ENCODE measurements at places on chromosomes 1 and 21.
A peak's percentile ranks its signal among the peaks of the same experiment; 100 is the strongest.

- peak; percentile 80 for DNase-seq
These were observed 66.5 kb upstream of the IGSF21 start for GRCh38 chr1:18041102-18041501.

DNA sequence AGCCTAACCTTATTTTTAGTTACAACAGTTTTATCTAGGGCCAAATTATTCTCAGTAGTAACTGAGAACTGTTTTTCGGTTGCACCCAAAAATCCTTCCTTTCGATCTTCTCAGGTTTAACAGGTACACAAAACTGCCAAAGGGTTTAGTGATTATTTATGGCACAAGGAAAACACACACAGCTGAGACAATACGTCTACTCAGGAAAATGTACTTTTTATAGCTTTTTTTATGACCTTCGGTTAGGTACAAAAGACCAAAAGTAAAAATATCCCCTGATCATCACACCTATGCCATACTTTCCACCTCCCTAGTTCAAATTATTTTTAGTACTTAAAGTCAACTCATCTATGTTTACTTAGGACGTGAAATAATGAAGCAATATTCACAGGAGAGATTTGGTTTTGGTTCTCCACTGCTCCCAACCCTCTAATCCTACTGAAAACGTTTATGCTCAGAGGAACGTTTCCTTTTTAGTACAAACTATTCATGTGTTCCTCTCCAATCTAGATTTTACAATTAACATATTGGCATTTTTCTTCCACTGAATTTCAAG, 48.7 kb downstream of the TTLL7 start:
- DNase-seq, result no peak

DNA sequence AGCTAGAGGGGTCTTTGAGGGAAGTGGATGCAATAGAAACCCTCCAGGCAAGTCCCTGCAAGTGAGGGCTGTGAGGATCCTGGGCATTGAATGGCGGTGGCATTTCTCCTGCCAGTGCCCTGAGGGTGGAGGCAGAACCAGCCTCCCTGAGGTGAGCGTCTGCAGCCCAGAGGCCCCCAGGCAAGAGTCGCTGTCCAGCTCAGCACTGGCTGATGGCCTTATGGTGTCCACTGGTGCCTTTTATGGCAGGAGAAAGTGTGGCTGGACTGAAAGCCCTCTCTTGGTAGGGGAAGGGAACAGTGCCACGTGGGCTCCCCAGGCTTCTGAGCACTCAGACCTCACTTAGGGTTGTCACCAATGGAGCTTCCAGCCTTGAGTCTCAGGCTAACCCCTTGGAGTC, 77.3 kb downstream of the SH3BGR start:
- DNase-seq, result no peak

DNA sequence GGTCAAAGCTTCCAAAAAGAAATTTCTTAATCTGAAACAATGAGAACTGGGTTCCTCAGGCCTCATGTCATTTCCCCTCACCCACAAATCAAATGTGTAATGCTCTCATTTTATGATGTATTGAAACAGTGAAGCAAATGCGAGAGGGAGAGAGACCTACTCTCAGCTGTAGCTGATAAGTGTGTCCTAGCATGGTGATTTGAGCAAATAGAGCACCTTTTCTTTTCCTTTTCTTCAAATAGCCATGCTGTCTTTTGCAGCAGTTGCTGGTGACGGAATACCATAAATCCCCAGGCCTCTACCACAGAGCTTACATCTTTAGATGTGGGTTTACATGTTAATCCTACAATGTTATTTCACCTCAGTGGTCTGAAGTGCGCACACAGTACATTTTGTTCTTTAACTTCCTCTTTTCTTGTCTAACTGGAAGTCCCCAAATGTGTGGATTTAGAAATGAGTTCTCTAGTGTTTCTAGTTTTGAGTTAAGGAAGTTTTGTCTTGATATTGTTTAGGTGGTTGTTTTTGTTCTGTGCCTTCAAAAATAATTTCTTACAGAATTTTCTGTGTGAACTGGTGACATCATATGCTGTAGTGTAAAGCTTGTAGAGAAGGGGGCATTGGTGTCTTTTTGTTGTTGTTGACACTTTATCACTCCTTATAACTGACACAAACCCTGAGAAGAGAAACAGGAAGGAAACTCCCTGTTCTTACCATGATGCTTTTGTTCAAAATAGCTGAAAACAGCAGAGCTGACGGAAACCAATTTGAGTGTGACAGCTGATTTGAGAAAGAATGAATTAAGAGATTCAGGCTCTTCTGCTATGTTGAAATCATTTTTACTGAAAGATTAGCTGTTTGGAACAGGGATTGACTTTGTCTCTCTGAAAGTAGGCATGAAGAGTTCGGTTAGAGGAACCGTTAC, 12.2 kb downstream of the SMAP2 start:
- no peak for DNase-seq

- no peak for DNase-seq
These were observed 61.2 kb downstream of the AK4 start for GRCh38 chr1:65209005-65209885.

DNA sequence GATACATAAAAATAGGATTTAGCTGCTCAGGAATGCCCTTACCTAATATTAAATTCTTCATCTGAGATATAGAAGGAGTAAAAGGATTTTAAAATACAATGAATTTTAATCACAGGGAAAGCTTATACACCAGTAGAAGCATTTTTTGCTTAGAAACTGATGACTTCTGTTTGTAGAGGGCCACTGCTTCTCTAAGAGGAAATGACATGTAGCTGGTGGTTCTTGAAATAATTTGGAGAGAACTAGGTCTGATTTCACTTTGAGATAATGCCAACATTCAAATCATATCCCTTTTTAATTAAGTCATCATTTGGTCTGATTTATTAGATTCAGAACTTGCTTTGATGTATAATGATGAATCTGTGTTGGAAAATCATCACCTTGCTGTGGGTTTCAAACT, 166.6 kb upstream of the SGIP1 start:
- no peak for DNase-seq

DNA sequence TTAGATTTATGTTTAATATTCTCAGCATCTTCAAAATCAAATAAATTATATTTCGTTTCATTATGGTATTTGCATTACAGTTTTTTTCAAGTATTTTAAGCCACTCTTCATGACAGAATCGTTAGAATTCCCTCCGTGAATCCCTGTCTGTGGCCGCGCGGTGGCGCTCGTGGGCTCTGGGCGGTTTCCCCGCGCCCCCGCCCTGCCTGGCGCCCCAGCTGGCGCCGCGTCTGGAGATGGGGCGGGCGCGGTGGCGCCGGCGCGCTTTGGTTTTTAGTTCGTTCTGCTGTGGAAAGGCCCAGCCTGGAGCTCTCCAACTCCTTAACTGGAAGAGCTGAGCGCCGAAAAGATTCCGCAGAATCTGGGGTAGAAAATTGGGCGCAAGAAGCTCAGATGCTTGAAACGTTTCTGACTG, 25.7 kb downstream of the PRMT2 start:
- no peak for DNase-seq

DNA sequence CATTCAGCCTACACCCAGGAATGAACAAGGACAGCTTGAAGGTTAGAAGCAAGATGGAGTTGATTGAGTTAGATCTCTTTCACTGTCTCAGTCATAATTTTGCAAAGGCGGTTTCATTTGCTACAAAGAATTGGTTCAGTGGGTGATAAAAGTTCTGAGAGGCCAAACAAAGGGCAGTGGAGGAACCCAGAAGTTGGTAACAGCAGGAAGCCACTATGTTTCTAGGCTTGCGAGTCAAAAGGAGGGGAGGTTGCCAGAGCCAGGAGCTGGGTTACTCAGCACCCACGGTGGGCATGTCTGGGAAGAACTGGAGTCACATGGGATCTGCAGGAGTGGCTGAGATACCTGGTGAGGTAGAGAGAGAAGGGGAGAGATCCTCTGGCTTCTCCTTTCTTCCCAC, 64.2 kb upstream of the MRPS6 start:
- DNase-seq, result no peak

- DNase-seq, result no peak
These were observed 119.7 kb upstream of the RGS18 start for GRCh38 chr1:192038567-192038966.

DNA sequence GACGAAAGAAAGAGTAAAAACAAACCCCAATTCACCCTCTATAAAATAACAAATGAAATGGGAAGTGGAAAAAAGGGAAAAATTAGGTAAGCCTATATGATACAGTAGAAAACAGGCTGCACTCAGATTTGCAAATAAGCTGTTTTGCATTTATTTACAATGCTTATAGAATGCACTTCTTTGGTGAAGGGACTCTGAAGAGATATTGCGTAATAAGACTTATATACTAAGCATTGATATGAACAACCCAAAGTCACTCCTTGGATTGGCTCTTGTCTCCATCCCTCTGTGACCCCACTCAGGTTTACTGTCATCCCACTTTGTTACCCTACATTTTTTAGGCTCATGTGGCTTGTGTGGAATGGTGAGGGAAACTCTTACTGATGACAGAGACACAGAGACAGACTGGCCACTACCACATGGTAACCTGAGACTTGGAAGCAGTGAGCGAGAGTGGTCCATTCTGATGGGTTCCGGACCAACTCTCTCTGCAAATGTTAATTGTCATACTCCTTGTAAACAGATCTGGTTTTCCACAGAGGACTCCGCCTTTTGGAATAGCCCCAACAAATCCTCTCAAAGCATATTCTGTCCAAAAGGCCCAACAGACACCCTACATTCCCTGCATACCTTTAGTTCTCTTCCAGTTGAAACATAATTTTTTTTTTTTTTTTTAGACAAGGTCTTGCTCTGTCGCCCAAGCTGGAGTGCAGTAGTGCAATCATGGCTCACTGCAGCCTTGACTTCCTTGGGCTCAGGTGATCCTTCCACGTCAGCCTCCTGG, 11.0 kb downstream of the GSTM5 start:
- DNase-seq, result no peak

GRCh38 chr1:36525166-36525565, 42.5 kb upstream of the CSF3R start:
- no peak for DNase-seq

DNA sequence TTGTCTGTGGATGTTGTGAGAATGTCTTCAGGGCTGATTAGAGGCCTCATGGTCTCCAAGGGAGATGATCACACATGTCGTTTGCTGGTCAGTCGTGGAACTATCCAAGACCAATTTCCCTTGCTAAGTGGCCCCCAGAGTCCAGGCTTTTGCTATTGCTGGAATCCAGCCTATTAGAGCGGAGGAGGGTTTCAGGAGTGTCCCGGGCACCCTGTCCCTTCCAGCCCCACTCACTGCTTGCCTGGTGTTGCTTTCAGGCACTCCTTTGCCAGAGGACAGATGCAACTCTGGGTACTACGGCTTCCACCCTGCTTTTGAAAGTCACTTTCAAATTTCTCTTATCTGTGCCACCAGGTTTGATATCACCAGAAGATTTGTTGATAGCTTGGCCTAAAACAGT, 149.1 kb downstream of the NOS1AP start:
- DNase-seq, result no peak

- no peak for DNase-seq
These were observed 8.9 kb upstream of the HAO2 start for GRCh38 chr1:119359730-119360129.

GRCh38 chr1:21324368-21325141, 34.3 kb upstream of the ECE1 start:
- peak; percentile 87 for DNase-seq

DNA sequence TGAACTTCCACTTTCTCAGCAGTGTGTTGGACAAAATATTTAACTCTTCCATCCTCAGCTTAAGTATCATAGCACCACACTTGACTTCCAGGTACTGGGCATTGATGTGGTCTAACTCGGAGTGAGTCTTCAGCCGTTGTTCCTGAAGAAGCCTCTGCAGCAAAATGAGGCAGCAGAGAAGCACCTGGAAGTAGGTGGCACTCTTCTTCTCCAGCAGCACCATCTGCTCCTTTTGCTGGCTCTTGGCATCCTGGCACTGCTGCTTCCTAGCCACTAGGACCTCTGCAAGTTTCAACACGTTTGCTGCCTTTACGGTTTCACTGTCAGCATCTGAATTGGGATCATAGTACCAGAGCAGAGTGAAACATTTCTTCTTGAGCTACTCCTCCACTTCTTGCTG, 162.5 kb upstream of the GORAB start:
- DNase-seq, result no peak

DNA sequence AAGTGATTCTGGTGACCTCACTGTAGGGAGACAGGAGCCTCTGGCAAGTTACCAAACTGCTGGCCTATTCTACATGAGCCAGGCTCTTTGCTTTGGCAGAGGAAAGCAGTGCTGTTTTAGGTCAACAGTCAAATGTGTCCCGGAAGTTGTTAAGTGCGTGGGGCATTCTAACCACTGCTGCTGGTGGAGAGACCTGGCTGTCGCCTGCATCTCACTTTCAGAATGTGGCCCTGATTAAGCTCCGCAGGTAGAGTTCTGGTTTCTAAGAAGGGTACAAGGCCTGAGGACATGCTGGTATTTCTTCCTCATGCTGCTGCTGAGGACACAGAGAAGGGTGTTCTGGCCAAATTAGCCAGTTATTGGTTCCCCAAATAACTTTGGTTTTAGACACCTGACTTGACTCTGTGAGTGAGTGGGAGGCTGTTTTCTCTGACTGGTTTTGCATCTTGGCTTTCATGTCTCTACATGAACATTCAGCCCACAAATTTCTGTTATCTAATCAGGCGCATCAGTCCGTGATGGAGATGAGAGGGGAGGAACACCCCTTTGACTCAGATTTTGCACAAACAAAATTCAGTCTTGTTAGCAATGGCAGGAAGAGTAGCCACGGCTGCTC, 120.8 kb downstream of the LMO4 start:
- peak; percentile 54 for DNase-seq

GRCh38 chr21:41655259-41655658, 111.6 kb downstream of the RIPK4 start:
- DNase-seq, result no peak

GRCh38 chr1:14875524-14876509, 277.3 kb downstream of the KAZN start:
- no peak for DNase-seq

DNA sequence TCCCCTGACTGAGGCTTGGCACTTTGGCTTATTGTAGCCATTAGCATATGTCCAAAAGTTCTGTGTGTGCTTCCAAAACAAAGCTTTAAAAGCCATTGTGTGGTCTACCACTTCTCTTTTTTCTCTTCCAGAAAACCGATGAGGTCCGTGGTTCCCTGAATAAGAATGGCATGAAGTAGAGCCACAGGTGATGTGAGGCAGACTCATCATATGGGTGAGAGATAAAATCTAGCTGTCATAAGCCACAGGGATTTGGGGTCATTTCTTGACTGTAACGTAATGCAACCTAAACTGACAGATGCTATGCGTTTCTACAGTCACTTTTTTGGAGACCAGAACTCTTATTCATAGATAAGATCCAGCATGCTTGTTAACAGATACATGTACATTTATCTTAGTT, 7.0 kb upstream of the GREM2 start:
- no peak for DNase-seq

GRCh38 chr21:45094412-45094811, 20.0 kb downstream of the ADARB1 start:
- no peak for DNase-seq

GRCh38 chr1:19040010-19040680, 83.7 kb upstream of the IFFO2 start:
- DNase-seq, result no peak

- no peak for DNase-seq
These were observed 95.6 kb upstream of the BCAR3 start for GRCh38 chr1:93777255-93777654.

Data from Peyer's patch (tissue), 4 donors.